ENCODE measurements at places on chromosomes 3 and 15. TPM values are rescaled to one million over a fixed set of nuclear protein-coding genes. Genes with fewer than 3 reads are reported as not detected.

DNA sequence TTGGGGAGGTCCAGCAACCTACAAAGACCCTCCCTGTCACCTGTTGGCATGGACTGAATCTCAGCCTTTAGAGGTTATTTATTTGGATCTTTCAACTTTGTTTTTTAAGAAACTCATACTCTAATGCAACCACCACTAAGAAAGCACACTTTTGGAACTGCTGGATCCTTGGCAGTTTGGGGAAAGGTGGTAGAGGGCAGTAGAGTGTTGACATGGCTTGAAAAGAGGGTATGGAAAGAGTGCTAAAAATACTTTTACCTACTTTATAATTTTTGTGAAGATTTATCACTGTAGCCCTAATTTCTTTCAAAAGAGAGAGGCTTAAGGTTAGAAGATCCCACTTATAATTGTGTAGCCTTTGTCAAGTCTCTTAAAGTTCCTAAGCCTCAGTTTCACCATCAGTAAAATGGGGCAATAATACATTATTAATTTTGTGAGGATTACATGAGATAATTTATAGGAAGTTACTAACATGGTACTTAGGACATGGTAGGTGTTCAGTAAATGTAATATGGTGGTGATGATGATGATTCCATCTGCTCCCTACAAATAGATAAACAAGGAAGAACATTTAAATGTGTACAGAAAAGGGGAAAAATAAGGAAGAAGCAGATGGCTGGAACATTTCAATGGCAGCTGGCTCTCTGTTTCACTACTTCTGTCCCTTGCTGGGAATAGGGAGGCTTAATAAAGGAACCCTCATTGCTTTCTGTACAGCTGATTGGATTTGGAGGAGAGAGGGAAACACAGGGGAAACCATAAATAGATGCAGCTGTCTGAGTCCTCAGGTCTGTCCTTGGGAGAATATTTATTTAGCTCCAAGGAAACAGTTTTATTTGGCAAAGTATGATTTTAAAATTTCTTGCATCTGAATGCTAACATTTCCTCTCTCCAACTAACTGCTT lies 208.4 kb upstream of the ADAMTS9 start:
- DNase-seq: no peak

DNA sequence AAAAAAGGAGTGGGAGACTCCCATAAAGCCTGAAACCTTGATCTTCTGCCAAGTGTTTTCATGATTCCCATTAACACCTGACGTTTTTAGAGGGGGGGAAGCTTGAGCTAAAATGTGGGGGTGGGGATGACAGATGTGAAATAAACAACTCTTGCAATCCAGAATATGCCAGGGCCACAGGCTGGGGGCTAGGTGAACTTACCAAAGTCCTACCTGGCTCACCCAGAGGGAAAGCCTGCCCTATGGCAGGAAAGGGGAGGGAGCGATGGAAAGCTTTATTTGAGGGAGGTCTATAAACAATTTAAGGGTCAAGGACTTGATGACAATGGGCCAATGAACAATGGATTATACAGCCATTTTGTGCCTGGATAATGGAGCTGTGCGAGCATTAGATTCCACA lies 108.3 kb downstream of the LRIG1 start:
- DNase-seq: no peak

DNA sequence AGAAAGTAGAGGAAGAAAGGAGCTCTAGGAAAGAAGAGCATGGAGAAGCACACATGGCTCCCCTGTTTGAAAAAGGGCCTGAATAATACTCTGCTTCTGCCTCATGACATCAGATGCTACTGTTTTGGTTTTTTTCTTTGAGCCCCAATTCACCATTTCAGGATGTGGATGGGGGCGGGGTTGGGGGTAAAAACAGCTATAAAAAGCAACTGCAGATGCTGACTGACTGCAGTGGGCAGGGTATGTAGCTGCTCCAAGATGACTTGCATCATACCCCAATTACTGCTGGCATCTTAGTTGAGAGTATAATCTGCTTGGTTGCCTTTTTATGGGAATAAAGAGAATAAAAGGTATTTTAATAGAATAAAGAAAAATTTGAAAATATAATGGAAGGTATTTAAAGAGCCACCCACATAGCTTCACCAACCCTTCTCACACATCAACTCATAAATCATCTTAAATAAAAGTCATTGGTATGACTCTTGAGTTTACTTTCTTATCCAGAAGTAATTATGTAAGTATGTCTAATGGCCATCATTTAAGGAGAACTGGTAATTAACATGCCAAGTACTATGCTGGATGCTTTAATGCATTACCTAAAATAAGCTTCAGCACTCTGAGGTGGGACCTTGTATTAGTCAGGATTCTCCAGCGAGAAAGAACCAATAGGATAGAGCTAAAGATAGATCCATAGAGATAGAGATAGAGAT lies 36.4 kb upstream of the TMEM45A start:
- DNase-seq: no peak

GRCh38 chr15:62957130-62957529 lies 85.4 kb upstream of the TPM1 start:
- no peak for DNase-seq

DNA sequence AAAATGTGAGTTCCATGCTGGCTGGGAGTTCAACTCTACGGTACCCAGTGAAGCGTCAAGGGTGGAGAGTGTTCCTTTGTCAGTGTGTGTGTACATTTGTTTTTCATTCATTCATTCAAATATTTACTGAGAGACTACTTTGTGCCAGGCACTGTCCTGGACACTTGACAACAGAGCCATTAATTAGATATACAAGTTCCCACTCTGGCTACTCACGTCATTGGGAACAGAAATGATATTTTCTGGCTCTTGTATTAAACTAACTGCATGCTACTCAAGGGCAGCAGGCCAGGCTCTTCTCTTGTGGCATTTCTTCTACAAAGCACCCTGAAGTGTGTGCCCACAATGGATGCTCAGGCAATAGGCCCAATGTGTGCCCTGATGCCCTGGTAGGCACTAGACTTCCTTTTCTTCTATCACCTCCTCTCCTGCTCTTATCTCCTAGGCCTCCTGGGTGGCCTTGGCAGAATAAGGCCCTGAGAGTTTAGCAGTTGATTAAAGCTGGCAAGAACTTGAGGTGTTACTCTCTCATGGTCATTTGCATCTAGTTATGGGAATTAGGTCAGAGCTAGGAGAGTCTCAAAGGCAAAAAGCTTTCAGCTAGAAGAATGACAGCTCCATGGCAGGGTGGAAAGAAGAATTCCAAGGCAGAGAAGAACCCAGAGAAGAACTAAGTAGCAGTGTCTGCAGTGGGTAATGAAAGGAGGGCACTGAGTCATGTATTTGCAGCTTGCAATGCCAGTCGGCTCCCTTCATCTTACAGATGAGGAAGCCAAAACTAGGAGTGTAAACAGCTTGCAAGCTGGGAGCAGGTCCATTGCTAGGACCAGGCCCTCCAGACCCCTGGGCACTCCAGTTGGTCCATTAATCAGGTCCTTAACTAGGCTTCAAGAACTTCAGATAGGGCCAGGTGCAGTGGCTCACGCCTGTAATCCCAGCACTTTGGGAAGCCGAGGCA lies 14.0 kb upstream of the SMAD3 start:
- DNase-seq: no peak

- no peak for DNase-seq
Measured at GRCh38 chr15:49064281-49064653, 18.0 kb upstream of the SECISBP2L start.

- DNase-seq: no peak
Measured at GRCh38 chr3:171385086-171385485, 75.1 kb downstream of the TNIK start.

DNA sequence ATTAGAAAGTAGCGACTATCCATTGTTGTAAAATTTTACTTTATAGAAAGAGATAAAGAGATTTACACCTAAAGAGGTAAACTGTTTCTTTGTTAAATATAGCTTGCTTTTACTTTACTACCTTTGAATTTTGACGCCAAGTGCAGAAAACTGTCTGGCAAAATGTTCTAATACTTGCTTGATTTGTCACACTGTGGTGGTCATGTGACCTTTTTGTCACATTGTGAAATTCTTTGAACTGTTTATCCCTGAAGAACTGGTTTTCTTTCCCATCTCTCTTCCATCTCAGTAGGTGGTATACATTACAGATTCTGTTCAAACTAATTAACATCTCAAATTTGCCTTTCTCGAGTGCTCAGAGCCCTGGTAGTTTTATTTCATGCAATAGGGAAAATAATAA lies 327.4 kb downstream of the NAALADL2 start:
- no peak for DNase-seq

GRCh38 chr3:4413467-4413866 lies 53.6 kb downstream of the SUMF1 start:
- peak; percentile 8 for DNase-seq

DNA sequence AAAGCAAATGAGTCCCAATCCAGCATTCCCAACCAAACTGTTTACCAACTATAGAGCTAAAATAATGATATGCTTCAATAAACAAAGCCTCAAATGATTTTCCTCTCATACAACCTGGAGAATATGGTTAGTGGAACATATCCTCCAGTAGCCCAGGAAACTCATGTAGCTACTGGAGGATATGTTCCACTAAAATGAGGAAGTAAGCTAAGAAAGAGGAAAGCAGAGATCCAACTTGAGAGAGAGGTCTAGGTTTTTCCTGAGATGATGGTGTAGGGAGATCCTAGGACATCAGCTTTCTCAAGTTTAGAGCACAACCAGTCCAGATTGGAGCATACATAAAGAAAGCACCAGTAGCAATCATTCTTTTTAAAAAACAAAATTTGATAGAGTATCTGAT lies 44.6 kb upstream of the SLC4A7 start:
- DNase-seq: no peak

DNA sequence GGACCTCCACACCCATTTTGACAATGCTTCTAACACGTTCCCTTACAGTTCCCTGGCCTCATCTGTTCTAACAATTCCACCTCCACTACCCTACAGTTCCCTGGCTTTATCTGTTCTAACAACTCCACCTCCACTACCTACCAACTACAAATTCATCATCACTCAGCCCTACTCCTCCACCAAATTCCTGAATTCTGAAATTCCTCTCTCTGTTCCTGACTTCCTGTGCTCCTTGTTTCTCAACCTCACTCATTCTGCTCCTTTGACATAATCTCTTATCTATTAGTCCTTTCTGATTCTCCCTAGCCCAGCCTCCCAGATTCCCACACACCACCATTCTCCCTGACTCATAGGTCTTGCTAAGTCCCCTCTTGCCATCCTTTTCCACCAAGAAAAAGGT lies 22.5 kb downstream of the UPK1B start:
- no peak for DNase-seq

Gene BNC1
- total RNA-seq: 167 TPM

Gene IQCF5
- total RNA-seq: not detected

Gene IMPG2
- 0.03 TPM for total RNA-seq

Measured in foreskin keratinocyte (primary cell).